Nucleus accumbens (tissue), 56 donors: ENCODE measurements at places on chromosomes 16 and 17.

- DNase-seq = no peak
Observed at GRCh38 chr16:47493381-47494337, 32.5 kb downstream of the PHKB start.

DNA sequence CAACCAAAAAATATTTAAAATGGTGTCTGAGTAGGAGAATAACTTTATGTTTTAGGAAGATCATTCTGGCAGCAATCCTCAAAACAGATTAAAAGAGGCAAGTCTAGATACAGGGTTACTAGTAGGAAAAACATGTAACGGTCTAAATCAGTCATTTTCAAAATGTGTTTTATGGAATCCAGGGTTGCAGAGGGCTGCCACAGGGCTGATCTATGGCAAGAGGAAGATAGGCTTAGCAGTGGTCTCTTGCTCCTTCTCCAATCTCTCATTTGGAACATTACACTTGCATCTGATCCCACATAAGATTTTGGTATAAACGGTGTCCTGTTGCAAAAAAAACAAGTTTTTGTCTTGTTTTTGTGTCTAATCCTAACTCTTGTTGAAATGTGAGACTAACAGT is 9.2 kb downstream of the IKZF3 start:
- no peak for DNase-seq

DNA sequence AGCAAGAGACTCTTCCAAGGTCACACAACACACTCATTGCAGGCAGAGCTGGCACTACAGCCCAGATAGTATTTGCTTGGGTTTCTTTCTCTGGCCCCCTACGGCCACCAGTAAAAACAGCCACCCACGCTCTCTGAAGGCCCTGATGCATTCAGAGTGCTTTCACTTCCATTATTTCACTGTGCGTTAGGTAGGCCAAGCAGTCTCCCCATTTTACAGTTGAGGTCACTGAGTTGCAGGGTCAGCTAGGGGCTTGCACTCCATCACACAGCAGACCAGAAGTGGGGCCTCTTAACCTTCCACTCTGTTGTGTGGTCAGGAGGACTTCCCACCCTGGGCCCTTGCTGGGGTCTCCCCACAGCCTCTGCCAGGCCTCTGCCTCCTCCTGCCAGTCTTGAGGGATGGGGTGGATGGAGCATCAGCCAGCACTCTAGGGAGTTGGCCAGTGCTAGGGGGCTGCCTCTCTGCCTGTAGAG is 2.5 kb downstream of the TBX21 start:
- no peak for DNase-seq

- no peak for DNase-seq
Observed at GRCh38 chr16:30166202-30166902, 17.1 kb upstream of the CORO1A start.

GRCh38 chr17:17166446-17166845 is 39.7 kb downstream of the PLD6 start:
- no peak for DNase-seq

GRCh38 chr17:61534414-61534813 is 56.6 kb downstream of the NACA2 start:
- DNase-seq = no peak

- no peak for DNase-seq
Observed at GRCh38 chr17:29003289-29003688, 2.5 kb downstream of the SEZ6 start.

GRCh38 chr16:61045931-61046330 is 990.3 kb downstream of the CDH8 start:
- no peak for DNase-seq

GRCh38 chr16:845351-845745 is 44.8 kb upstream of the GNG13 start:
- DNase-seq = no peak

- DNase-seq = no peak
Observed at GRCh38 chr16:67927131-67927941, 4.3 kb downstream of the CTRL start.

GRCh38 chr17:73580073-73580710 is 64.1 kb downstream of the SDK2 start:
- no peak for DNase-seq

DNA sequence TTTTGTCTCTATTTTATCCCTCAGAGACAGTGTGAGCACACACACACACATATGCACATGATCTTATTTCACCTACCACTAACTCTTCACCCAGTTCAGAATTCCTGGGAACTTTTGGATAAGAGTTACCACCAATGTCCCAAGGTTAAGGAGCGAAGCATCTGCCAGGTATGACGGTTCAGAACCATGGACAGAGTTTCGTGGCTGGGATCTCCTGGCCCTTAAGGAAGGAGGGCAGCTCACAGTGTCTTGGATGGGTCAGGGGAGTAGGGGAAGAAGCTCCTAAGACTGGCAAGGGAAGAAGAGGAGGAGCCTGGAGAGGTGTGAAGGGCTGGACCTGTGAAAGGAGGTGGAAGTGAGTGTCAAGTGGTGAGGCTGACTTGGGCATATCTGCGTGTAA is 23.0 kb upstream of the TMEM132E start:
- no peak for DNase-seq

DNA sequence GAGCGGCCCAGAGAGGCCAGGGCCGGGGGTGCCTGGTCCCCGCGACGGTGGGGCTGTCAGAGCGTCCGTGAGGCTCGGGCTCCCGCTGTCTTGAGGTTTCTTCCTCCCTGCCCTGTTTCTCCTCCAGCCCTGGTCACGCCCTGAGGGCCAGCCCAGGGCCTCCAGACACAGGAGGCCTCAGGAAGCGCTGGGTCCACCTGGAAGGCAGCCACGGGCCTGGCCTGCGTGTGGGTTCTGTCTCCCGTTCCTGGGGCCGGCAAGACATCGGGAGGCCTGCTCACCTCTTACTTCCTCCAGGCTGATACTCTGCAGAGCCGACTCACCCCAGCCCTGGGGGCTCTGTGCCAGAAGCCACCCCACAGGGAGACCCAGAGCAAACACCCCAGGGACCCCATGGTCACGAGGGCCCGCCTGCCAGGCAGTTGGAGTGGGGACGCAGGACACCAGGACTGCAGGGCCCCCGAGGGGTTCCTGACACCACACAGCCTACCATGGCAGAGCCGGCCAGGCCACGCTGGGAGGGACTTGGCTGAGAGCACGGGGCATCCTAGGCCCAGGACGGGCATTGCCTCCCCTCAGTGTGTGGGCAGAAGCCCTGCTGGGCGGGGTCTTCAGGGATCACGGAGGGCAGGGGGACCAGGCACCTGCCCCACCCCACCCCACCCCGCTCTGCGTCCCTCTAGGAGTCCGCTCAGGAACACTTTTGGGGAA is 18.9 kb upstream of the CACNA1H start:
- DNase-seq = no peak

GRCh38 chr17:2366747-2367494 is 29.6 kb downstream of the SGSM2 start:
- no peak for DNase-seq

GRCh38 chr17:8173871-8174322 is 2.3 kb downstream of the TMEM107 start:
- DNase-seq = no peak

DNA sequence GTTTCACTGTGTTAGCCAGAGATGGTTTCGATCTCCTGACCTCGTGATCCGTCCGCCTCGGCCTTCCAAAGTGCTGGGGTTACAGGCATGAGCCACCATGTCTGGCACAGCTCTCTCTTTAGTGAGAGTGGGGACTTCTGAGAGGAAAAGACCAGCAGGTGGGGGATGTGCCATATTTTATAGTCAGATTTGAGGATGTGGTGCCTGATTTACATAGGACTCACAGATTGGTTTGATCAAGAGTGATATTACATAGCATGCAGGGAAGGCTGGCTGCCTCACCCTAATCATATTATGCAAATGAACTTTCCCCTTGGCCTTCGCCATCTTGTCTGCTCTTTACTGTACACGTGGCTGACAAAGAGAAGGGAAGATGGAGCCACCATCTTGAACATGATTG is 28.1 kb upstream of the MAPK3 start:
- no peak for DNase-seq

DNA sequence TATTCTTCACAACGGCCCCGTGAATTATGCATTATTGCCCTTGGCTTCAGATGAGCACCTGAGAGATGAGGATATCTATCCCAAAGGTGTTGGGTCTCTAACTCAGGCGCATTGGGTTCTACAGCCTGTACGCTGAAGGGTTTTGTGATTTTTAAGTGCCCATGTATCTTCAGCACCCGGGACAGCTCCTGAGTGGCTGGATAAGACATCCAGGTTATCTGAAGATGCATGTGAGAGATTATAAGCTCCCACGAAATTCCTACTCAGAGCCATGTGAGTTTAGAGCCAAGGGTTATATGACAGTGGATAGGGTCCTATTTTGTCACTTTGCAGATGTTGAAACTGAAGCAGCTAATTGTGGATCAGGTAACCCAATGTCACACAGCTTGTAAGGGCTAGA is 612.3 kb upstream of the EEF2KMT start:
- DNase-seq = no peak

DNA sequence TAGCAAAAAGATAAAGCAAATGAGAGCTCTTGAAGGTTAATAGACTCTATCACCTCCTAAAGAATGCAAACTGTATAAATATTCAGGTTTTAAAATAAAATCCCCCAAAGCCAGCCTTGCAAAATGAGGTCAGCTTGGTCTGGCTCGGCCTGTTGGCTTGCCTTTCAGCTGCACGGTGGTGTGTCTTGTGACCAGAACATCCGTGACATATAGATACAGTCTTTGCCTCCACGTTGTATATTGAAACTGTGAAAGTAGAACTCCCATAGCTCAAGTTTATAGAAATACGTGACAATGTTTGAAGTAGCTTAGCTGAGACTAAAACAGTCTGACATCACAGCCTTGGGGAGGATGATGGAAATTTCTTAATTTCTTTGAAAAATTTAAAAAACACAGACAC is 236.6 kb upstream of the MYOCD start:
- no peak for DNase-seq

- DNase-seq = no peak
Observed at GRCh38 chr17:29138184-29138955, 41.8 kb downstream of the MYO18A start.

DNA sequence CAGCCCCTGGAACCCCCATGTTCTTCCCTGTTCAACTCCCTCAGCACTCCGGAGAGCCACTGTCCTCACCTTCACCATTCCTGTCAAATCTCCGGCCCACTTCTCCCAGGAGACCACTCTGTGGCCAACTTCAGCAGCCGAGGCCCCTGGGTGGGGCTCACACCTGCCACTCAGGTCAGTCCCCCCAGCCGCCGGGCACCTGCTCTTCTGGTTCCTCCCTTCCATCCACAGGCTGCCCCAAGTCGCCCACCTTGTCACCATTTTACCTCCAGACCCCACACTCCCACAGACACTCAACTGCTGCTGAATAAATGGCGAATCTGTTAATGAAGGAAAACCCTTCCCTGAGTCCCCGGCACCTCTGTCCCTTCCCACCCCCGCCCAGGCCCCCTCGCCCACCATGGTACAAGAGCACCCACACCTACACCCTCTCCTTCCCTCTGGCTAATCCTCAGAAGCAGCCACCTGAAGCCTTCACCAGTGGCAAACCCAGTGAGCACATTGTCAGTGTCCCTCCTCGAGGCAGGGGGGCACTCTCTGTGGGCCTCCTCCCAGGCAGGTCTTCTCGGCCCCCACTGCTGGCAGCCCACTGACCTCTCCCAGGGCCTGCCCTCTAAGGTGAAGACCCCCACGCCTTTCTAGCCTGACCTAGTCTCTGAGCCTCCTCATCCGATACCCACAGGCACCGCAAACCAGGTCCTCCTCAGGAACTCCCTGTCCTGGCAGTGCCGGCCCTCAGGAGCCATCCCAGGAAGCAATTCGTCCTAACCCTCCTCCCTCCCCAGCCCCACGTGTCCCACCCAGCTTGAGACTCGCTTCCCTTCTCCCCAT is 8.2 kb downstream of the CANT1 start:
- no peak for DNase-seq

GRCh38 chr16:49504023-49504364 is 130.4 kb downstream of the C16orf78 start:
- DNase-seq = no peak

DNA sequence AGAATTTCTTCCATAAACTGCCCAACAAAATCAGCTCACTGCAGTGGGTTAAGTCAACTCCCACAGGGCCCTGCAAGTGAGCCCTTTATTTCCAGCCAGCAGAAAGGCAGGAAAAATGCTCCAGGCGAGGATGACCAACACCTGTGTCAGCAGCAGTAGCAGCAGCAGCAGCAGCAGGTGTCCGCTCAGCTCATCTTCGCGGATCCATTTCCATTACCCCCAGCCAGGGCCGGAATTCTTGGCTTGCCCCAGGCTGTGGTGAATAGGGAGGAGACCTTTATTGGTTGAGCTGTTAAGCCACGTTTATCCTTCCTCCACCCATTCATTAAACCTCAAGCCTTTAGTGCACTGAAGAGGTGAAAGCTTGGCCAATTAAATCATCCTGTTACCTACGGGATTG is 46.2 kb downstream of the MARCHF10 start:
- no peak for DNase-seq

- DNase-seq = no peak
Observed at GRCh38 chr17:75950855-75951554, 10.2 kb upstream of the FBF1 start.

DNA sequence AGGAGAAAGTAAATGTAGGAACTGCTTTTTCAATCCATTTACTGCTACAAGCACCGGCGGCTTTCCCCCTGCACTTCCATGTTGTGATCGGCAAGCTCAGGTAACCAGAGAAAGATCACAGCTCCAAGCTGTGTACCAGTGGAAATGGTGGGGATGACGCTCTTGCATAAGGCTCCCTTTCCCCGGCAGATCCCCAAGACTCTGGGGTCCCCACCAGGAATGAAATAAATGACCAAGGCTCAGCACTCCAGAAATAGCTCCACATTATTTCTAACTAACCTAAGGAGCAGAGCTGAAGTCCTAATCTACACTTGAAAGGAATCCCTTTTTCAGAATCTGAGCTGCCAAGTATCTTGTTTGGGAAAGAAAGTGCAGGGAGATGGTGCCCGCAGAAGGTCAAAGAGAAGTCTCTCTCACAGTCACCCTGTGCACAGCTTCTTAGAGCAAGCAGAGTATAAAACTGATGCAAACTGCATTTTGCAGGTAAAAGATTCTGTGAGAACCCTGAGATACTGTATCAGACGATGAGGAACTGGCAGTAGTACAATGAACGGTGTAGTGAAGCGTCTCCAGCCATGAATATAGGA is 11.1 kb downstream of the GRB2 start:
- DNase-seq = no peak

DNA sequence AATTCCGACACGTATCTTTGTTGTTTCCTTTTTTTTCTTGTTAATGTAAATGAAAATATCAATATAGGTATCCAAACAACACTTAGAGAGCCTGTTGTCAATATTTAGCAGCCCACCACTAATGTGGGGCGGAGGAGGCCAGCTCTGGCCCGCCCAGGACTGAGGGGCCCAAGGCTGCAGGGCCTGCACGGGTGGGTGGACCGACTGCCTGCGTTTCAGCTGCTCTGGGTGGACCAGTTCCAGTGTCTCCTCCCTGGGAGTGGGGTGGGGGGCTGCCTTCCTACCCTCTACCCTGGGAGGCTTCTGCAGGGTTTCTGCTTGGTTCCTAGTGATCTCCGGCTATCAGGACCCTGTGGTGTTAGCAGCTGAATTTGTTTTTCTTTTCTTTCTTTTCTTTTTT is 15.9 kb upstream of the ADGRG1 start:
- DNase-seq = no peak
